T-helper 1 cell (primary cell): ENCODE measurements at places on chromosomes 13 and 19.
A peak's percentile ranks its signal among the peaks of the same experiment; 100 is the strongest.

DNA sequence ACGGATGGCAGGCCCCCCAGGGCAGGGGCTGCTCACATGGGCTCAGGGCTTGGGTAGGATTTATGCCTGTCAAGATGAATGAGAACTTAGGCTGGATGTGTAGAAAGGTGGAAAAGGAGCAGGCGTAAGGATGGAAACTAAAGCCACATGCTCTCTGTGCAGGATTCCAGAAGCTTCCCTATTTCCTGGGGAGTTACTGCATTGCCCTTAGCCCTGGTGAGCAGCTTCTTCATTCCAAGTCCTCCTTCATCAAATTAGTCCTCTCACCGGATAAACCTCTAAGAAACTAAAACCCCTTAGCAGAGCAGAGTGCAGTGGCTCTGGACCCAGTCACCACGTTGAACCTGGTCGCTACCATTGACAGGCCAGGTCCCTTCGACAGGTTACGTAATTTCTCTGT lies 7.4 kb downstream of the ATP12A start:
- DNase-seq = no peak

DNA sequence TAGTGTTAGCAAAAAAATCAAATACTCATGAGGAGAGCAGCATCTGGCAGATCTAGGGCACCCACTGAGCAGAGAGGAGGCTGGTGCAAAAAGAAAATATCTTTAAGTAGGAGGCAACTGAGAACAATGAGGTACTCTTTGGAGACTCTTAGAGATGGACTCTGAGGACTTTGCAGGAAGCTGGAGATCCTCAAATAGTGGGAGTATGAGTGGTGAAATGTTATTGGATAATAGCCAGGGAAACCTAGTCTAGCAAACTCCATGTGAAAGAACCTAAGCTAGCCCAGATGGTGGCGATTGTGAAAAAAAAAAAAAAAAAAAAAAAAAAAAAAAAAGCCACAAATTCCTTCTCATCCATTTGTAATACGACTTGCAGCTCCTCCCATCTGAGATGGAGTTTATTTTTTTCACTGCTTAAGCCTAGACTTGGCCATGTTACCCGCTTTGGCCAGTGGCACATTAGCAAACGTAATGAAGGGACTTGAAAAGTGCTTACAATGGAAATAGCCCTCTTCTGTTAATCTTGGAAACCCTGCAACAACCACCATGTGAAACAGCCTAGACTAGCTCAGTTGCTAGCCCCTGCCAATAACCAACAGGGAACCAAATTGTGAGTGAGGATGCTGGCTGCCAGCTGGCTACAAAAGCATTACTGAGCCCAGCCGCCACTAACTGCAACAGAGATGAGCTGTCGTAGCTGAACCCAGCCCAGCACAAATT lies 476.2 kb downstream of the KLF12 start:
- DNase-seq = no peak

DNA sequence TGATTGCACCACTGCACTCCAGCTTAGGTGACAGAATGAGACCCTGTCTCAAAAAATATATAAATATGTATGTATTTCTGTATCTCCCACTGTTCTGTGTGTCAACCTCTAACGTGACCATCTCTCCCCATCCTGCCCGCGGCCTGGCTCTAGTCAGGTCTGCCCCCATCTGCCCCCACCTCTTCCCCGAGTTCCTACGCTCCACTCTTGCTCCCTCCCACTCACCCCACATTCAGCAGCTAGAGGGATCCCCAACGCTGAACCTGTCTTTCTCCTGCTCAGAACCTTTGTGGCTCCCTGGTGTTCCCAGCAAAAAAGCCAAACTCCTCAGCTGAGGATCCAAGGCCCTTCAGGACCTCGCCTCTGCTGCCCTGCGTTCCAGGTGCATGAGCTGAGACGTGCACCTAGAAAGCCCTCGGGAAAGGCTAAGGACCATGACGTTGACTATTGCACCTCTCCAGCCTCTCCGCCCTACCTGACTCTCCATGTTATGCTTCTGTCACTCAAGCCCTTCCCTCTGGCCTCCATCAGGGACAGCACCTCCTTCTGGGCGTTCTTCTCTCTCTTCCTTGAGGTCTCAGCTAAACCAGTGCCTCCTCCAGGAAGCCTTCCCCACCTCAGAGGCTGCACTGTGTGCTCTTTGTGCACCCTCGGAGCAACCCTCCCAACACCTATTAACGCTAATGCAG lies 18.1 kb downstream of the AKT2 start:
- no peak for DNase-seq

DNA sequence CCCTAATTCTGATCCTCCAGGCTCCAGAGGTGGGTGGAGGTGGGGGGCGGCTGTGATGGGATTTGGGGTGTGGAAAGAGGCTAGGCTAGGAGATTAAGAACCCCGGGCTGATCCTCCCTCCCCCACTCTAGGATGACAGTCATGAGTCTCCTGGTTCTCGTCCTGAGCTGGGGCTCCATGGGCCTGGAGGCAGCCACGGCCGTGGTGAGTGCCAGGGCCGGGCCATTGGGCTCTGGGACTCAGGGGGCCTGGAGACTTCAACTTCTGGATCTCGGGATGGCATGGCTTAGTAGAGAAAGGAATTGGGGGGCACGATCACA lies 13.9 kb downstream of the TTYH1 start:
- DNase-seq = no peak

DNA sequence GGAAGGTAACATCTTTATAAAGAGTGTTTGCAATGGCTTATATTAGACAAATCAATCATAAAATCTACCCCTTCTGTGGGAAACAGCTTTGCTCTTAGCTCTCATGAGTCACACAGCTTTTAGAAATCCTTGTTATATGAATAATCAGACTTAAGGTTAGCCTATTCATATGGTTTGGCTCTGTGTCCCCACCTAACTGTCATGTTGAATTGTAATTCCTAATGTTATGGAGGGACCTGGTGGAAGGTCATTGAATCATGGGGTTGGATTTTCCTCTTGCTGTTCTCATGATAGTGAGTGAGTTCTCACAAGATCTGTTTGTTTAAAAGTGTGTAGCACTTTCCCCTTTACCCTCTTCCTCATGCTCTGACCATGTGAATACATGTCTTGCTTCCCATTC lies 704.2 kb upstream of the KLHL1 start:
- no peak for DNase-seq

DNA sequence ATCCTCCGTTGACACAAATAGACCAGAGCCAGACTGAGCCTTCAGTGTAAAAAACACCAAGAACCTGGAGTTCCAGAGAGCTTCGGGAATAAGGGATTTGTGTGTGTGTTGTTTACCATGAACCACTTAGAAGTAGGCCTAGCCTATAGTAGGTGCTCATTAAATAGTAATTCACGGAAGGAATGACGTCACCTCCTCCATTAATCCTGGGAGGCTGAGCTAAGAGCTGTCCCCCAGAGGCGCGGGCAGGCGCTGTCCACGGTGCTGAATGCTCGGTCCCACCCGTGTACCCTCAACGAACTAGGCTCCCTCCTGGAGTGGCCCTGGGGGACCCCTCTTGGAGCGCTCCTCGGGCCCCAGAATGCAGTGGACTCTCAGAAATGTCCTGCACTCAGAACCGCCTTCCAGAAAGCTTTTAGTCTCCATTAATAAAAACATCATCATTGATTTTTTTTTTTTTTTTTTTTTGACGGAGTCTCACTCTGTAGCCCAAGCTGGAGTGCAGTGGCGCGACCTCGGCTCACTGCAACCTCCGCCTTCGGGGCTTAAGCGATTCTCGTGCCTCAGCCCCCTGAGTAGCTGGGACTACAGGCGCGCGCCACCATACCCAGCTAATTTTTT lies 6.5 kb downstream of the UNC13A start:
- peak; percentile 22 for DNase-seq
